ENCODE measurements at places on chromosomes 11 and 22.

DNA sequence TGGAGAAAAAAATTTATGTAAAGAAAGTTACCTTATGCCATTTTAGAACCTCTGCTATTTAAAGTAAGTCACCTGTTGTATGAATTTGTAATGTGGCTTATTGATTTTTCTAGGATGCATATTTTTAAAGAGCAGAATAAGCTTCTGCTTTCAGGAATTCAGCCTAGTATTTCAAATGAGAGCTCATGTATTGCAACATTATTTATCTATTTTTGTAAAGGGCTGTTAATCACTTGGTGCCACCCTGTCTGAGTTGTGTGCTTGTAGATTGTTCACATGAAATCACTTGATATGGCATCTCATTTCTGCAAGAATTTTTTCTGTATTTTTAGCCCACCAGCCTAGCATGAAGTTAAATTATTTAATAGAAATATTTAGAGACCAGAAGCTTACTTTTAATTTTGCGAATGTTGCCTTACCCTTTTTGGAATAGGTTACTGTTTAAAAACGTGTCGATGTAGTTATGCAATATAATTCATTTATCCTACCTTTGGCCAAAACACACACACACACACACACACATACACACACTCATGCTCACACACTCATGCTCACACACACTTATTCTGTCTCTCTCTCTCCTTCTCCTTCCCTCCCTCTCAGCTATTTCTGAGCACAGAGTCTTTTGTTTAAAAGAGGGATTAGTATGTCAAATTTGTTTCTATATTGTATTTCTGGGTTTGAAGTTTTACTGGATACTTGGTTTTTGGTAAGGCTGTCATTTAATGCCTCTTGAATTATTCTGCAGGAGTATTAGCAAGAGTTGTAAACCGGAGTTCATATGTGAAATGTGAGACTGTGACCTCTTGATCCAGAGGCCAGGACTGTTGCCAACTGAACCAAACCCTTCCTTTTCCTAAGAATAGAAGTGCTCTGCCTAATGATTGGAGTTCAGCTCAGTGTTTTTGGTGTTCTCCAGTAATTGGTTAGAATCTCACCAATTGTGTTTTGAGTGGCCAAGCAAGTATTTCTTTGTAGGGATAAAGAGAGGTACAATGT lies 34.4 kb downstream of the YAP1 start:
- DNase-seq: no peak

DNA sequence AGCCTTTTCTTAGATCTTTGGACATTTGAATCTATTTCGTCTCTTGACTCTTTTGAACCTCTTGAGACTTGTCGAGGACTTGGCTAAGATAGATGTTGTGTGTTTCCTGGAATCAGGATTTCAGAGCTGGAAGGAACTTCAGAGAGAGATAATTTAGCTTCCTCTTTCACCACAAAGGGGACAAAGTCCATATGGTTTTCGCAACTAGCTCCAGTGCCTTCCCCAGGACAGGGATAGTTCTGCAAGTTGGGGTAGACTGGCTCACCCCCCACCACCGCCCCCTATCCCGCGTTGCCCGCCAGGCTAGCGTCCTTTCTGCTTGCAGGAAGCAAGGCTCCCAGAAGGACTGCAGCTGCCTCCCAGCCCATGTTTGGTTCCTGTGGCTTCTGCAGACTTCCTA lies 75.7 kb upstream of the MYO18B start:
- DNase-seq: no peak

DNA sequence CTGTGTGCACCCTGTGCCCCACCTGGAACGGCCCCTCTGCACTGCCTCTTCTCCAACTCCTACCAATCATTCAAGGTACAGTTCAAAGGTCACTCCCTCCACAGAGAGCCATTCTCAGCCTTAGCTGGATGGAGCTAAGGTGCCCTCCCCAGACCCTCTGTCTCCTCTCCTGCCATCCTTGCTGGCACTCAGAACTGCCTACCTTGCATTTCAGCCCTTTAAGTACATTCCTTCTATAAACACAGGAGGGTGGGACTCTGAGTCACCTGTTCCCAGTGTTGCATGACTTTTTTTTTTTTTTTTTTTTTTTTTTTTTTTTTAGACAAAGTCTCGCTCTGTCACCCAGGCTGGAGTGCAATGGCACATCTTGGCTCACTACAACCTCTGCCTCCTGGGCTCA lies 8.6 kb downstream of the TTLL1 start:
- no peak for DNase-seq

- no peak for DNase-seq
These were observed 2.9 kb downstream of the MYBPC3 start for GRCh38 chr11:47349521-47350095.

- no peak for DNase-seq
These were observed 80.5 kb downstream of the PDHX start for GRCh38 chr11:34996958-34997357.

GRCh38 chr11:59259867-59260475 lies 47.2 kb upstream of the MPEG1 start:
- DNase-seq: no peak

- no peak for DNase-seq
These were observed 3.4 kb downstream of the WEE1 start for GRCh38 chr11:9576701-9577381.

DNA sequence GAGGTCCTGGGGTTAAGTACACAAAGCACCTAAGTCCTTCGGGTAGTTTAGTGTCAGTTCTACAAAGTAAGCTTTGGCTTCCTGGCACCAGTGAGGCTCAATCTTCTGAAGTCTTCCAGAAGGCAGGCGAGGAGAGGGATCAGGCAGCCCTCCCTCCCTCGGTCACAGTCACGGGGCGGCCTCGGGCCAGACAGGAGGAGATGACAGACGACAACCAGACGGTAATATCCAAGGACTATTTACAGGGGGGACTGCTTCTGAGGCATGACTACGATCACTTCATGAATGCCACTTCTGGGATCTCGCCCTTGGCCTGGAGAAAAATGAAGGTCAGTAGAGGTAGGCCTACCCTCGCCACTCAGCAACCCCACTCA lies 383 bp upstream of the TMEM223 start:
- DNase-seq: no peak

DNA sequence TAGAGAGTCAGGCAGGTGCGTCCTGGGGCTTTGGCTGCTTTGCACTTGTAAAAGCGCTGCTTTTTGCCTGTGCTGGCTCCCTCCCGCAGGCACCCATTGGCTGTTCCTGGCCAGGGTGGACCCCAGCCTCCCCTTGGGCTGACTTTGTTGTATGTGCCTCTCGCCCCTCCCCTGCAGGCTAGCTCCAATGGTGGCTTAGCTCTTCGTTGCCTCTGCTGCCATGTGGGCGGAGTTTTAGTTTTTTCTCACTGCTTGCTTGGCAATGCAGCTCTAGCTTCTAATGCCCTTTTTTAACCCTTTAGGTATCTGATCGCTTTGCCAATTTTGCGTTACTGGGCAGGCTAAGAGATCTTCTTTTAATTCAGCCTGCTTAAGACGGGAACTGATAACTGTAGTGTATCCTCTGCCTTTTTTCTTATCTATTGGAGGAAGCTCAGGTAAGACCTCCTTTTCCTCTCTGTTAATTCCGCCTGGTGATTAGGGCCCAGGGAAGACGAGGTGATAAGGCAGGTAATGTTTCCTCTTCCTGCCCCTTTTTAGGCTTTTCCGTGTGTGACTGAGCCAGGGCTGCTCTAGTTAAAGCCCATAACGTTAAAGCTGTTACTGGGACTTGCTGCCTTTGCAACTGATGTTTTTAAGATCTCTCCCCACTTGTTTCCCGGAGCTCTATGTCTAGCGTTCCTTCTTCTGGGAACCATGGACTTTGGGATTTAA lies 11.7 kb upstream of the GLYATL1 start:
- no peak for DNase-seq

DNA sequence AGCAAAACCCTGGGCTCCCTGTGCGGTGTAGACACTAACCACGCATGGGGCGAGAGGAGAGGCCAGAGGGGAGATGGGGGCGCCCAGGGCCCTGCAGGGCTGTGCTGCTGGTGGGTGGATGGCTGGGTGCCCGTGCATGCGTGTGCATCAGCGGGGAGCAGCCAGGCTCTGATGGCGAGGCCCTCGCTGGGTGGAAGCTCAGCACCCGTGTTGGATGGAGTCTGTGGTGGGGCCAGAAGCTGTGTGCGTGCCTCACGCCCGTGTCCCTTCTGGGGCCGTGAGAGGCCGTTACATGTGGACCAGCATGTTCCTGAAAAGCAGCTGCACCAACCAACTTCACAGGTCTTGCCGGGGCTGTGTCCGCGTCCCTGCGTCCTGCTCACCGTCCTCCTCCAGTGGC lies 33.4 kb downstream of the MUC6 start:
- DNase-seq: no peak

GRCh38 chr11:124740277-124740882 lies 638 bp downstream of the NRGN start:
- peak; percentile 54 for DNase-seq

- DNase-seq: no peak
These were observed 35.0 kb upstream of the CACNG2 start for GRCh38 chr22:36738416-36739020.

- DNase-seq: no peak
These were observed 521.6 kb upstream of the FAT3 start for GRCh38 chr11:91703042-91703441.

GRCh38 chr11:17743026-17743807 lies 8.6 kb downstream of the KCNC1 start:
- no peak for DNase-seq

GRCh38 chr11:46359953-46360352 lies 12.7 kb downstream of the DGKZ start:
- DNase-seq: no peak

GRCh38 chr22:47929073-47929472 lies 1166.6 kb downstream of the TBC1D22A start:
- DNase-seq: no peak

GRCh38 chr11:68727783-68728182 lies 23.5 kb downstream of the TESMIN start:
- no peak for DNase-seq

DNA sequence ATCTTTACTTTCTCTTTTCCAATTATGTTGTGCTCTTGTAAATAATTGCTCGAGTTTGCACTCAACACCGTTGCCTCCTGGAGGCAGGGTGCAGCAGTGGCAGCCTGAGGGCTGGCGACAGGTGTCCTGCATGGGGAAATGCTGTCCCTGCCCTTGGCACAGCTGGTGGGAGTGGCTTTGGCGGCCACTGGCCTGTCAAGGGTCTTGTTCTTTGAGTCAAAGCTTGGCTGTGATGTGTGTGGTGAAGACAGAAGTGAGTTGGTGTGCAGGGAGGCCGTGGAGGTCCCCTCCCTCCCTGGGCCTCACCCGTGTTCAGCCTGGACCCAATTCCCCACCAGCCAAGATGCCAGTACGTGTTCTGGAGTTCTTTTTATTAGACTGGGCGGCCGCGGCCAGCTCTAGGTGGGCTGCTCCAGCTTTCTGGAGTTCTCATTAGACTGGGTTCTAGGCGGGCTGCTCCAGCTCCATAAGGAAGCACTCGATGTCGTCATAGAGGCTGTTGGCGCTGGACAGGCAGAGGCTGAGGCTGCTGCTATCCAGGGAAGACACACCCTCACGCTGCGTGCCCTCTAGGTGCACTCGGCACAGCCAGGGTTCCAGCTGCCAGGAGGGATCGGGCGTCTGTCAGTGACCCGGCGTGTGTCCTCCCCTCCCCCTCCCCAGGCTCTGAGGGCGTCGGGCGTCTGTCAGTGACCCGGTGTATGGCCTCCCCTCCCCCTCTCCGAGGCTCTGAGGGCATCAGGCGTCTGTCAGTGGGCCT lies 3.4 kb downstream of the IRF7 start:
- DNase-seq: no peak

- no peak for DNase-seq
These were observed 31.7 kb upstream of the ABCC8 start for GRCh38 chr11:17508306-17508705.

GRCh38 chr22:30837531-30837930 lies 131.0 kb downstream of the MORC2 start:
- no peak for DNase-seq

GRCh38 chr11:128806506-128807261 lies 60.4 kb downstream of the KCNJ1 start:
- DNase-seq: no peak

- no peak for DNase-seq
These were observed 1680.6 kb upstream of the RAG2 start for GRCh38 chr11:38278457-38279141.
